Activated naive CD8-positive, alpha-beta T cell treated with anti-CD3 and anti-CD28 coated beads for 36 hours (primary cell): ENCODE measurements at places on chromosomes 3 and 15. TPM values are rescaled to one million over a fixed set of nuclear protein-coding genes. Genes with fewer than 3 reads are reported as not detected.

Gene HTR3E
- not detected for total RNA-seq

DNA sequence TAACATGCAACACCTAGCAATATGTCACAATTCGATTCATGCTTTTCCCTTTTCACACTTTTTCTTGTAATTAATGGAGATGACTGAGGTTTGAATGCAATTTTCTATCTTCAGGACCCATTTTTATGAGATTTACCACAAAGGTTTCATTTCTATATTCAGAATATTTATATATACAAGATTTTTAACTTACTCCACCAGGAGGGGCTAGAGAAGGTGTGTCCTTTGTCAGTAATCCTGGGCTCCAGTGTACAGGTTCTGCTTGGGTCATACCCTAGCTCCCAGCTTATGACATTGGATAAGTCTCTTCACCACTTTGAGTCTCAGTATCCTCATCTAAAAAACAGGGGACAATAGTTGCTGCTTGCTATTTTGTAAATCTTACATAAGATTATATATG lies 95.7 kb upstream of the SLC24A5 start:
- H3K4me3 ChIP-seq, result no peak overlapping the region
- H3K4me1 ChIP-seq, result no peaks in the 10 kb centered on the region
- H3K36me3 ChIP-seq, result no peaks in the 10 kb centered on the region
- H3K27ac ChIP-seq, result no peak overlapping the region

DNA sequence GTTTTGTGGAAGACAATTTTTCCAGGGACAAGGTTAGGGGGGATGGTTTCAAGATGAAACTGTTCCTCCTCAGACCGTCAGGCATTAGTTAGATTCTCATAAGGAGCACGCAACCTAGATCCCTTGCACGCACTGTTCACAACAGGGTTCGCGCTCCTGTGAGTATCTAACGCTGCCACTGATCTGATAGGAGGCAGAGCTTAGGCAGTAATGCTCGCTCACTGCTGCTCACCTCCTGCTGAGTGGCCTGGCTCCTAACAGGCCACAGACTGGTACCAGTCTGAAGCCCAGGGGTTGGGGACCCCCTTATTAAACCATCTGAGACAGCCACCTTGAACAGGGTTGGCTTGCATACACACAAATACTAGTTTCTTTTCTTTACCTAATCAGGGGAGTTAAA lies 13.5 kb upstream of the IMPG2 start:
- no peak for DNase-seq
- H3K4me3 ChIP-seq, result no peak overlapping the region
- no peaks in the 10 kb centered on the region for H3K4me1 ChIP-seq
- H3K36me3 ChIP-seq, result peaks cover 1% of the 10 kb centered on the region
- no peak overlapping the region for H3K27ac ChIP-seq

DNA sequence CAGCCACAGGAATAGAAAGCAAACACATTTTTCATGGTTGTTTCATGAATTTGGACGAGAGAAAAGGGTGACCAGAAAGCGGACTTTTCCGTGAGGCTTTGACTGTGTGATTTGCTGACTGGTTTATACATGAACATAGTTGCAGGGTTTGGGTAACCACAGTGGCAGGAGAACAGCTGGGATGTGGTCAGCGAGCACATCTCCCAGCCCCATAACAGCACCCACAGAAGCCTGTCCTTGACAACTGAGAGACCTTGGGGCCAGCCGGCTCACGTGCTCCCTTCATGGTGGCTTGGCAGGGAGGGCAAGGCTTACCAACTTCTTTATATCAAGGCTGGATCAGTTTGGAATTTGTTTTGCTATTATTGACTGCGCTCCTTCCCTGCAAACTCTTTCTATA lies 13.2 kb upstream of the RGMA start:
- H3K4me1 ChIP-seq, result no peaks in the 10 kb centered on the region
- no peak overlapping the region for H3K27ac ChIP-seq
- H3K27me3 ChIP-seq, result peaks cover 14% of the 10 kb centered on the region
- no peak overlapping the region for H3K4me3 ChIP-seq
- DNase-seq, result no peak

- H3K27me3 ChIP-seq, result peaks cover 5% of the 10 kb centered on the region
- H3K4me3 ChIP-seq, result no peak overlapping the region
- no peak overlapping the region for H3K27ac ChIP-seq
- H3K4me1 ChIP-seq, result peaks cover 7% of the 10 kb centered on the region
Measured at GRCh38 chr3:144128108-144128892, 156.7 kb downstream of the DIPK2A start.

DNA sequence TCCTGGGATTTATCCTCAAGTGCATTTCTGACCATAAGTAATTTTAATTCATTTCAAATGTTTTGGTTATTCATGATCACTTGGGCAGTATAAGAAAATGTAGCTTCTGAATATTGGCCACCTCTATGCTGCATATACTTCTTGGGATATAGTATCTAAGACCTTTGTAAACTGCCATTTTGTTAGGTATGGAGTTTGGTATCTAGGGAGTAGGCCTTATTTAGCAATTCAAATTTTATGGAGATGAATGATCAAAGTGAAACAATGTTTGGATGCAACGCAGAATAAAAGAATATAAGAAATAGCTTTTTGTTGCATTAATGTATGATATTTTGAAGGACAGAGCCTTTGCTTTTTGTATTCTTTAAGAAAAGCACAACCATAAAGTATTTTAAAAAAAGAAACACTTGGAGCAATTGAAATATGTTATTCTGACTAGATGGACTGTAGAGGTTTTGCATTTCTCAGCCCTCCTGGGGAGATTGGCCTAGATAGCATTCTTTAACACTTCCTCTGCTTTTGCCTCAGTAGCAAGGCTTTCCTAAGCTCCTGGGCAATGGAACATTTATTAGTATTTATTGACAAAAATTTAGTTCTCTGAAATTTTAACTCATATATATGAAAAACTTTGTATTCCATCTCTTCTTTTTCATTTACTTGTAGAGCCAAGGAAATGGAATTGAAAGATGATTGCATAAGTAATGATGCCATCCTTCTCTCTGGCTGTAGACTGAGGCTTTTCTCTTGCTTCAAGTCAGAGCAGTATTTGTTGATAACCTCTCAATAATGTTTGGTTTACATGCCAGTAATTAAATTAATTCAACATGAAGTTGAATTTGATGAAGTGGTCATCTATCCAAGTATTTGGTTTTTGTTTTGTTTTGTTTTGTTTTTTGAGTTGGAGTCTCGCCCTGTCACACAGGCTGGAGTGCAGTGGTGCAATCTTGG lies 61.8 kb upstream of the UTS2B start:
- no peaks in the 10 kb centered on the region for H3K4me1 ChIP-seq
- no peak overlapping the region for H3K27ac ChIP-seq
- no peaks in the 10 kb centered on the region for H3K36me3 ChIP-seq
- no peaks in the 10 kb centered on the region for H3K27me3 ChIP-seq
